ENCODE measurements at places on chromosomes 2 and 18. TPM values are rescaled to one million over a fixed set of nuclear protein-coding genes. Genes with fewer than 3 reads are reported as not detected.
A peak's percentile ranks its signal among the peaks of the same experiment; 100 is the strongest.

Gene SNED1
- total RNA-seq, result 44.7 TPM

Gene IL1RN
- total RNA-seq, result not detected

Gene ABCG5
- total RNA-seq, result not detected

Gene KCNK3
- not detected for total RNA-seq

Gene NGEF
- total RNA-seq, result not detected

Gene PAX3
- not detected for total RNA-seq

Gene IL1R2
- total RNA-seq, result not detected

Gene FER1L5
- not detected for total RNA-seq

Gene RGPD3
- 0.27 TPM for total RNA-seq

Gene MFSD6
- total RNA-seq, result 20.0 TPM

Gene CNGA3
- not detected for total RNA-seq

Gene DTNA
- total RNA-seq, result not detected

Gene TWIST2
- total RNA-seq, result not detected

Gene TUBB8B
- not detected for total RNA-seq

Gene C2orf74
- total RNA-seq, result 6.0 TPM

Gene PRKAG3
- not detected for total RNA-seq

Gene NR4A2
- 7.5 TPM for total RNA-seq

Gene HOXD11
- total RNA-seq, result not detected

DNA sequence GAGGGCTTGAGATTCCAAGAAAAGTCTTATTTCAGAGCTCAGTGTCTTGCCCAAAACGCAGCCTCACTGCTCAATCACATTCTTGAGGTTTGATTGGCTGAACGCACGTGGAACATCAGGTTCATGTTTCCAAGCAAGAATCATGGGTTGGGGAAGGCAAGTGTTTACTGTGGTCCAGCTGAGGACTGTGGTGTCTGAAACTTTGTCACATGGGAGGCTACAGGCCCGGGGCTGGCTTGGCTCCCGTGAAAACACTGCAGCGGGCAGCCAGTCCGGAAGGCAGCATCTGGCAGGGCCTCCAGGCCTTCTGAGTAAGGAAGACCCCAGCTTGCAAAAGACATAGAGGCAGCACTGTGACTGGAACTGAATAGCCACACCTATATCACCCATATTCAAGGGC, 84.7 kb downstream of the POLR1A start:
- DNase-seq, result no peak

DNA sequence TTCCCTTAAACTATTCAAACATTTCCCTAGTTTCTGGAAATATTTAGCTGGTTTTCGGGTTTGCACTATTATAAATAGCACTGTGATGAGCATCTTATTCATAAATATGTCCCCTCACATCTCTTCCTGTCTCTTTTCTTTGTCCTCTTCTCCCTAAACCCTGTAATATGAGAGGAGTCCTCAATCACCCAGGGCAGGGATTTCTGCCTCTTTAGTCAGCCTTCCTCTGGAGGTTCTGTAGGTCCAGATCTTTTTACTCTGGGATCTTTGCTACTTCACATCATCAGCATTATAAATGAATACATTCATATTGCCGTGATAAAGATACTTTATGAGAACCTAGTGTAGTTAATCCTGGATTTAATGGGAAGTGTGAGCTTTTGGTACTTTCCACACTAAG, 87.9 kb upstream of the TTN start:
- DNase-seq, result no peak

DNA sequence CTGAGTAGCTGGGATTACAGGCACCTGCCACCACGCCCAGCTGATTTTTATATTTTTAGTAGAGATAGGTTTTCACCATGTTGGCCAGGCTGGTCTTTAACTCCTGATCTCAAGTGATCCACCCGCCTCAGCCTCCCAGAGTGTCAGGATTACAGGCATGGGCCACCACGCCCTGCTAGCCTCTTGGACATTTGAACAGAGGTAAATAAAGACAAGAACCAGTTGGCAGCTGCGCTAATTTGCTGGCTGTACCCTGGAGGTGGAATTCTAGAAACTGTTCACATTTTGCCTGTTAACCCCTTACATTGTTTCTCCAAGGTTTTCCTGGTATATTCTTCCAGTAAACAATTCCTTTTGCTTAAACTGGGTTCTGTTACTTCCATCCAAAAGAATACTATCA, 132.9 kb downstream of the CDH2 start:
- no peak for DNase-seq

DNA sequence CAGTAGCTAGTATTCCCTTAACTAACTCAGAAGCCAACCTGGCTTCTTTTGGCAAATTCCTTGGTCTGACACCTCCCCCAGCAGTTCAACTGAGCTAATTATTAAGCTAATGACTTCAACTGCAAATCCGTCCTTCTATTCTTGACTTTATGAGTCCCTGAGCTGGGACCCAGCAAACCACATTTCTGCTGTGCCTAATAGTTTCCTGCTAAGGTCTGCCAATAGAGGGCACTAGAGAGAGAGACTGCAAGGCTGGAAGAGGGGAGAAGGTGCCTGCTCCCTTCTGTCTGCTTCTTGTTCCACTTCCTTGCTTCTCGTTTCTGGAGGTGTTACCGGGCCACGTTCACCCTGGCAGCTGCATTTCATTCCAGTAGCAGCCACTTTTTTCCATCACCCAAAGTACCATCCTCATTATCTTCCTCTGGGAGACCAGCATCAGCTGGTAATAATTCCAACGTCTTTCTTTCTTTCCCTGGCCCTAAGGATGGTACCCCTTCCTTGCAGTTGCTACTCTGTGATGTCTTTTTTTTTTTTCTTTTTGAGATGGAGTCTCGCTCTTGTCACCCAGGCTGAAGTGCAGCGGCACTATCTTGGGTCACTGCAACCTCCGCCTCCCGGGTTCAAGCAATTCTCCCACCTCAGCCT, 352.0 kb downstream of the TNS1 start:
- DNase-seq, result no peak

GRCh38 chr2:226623587-226624368, 175.8 kb downstream of the IRS1 start:
- DNase-seq, result no peak

DNA sequence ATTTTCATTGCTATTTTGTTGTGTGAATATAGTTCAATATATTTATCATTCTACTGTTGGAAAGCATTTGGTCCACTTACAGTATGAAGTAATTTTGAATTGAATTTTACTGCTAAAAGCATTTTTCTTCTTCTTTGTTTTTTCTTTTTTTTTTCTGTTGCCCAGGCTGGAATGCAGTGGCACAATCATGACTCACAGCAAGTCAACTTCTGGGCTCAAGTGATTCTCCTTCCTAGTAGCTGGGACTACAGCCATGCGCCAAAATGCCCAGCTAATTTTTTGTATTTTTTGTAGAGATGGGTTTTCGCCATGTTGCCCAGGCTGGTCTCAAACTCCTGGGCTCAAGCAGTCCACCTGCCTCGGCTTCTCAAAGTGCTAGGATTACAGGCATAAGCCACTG, 2.4 kb upstream of the ETAA1 start:
- no peak for DNase-seq

GRCh38 chr2:75524276-75524911, 36.3 kb downstream of the EVA1A start:
- DNase-seq, result no peak

DNA sequence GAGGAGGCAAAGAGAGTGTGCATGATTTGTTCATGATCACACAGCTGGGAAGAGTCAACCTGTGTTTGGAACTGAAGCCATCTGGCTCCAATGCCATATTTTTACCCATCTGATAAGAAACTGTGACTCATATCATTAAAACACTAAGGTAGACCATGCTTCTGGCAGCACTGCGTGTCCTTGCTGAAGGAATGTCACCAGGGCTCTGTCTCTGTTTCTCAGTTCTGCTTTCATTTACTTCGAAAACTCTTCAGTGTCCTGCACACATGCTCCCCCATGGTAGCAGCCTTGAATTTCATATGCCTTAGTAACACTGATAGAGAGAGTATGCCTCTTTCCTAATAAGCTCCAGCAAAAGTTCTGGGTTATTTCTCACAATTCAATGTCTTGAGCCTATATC, 830.4 kb downstream of the DCDC2C start:
- no peak for DNase-seq

DNA sequence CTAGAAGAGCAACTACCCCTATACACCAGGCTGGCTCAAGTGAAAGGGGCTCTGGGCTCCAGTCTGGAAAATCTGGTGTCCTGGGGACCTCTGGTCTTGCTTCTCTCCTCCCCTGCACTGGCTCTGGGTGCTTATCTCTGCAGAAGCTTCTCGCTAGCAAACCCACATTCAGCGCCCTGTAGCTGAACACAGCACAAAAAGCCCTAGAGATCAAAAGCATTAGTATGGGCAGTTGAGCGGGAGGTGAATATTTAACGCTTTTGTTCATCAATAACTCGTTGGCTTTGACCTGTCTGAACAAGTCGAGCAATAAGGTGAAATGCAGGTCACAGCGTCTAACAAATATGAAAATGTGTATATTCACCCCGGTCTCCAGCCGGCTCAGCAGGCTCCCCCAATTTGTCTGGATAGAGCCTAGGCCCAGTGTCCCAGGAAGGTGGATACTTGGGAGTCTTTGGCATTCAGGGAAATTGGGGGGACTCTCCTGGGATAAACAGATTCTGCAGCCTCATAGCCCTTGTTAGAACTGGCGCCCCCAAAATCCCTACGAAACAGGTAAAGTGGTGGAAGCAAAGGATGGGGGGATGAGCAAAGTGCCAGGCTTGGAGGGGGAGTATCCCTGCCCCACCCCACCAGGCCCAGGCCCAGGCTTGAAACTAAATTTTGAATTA, 2.5 kb upstream of the HOXD4 start:
- no peak for DNase-seq

GRCh38 chr2:206343816-206344215, 69.4 kb downstream of the ZDBF2 start:
- no peak for DNase-seq

GRCh38 chr2:18262601-18263000, 297.9 kb downstream of the RDH14 start:
- DNase-seq, result no peak

DNA sequence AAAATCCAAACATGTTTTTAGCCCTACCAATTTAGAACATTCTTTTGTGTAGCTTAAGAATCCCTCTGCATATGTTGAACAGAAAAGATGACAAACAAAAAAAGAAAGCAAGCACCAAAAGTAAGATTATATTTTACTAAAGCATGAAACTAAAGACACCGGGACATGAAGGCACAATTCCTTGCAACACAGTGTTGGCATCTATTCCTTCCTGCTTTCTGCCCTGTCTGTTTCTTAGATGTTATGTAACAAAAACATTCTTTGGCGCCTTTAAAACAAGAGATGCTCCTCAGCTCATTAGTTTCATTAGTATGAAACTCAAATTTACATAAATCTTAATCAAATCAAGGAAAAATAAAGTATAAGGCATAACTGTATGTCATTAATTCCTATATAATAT, 106.6 kb downstream of the TMEM131 start:
- DNase-seq, result no peak

DNA sequence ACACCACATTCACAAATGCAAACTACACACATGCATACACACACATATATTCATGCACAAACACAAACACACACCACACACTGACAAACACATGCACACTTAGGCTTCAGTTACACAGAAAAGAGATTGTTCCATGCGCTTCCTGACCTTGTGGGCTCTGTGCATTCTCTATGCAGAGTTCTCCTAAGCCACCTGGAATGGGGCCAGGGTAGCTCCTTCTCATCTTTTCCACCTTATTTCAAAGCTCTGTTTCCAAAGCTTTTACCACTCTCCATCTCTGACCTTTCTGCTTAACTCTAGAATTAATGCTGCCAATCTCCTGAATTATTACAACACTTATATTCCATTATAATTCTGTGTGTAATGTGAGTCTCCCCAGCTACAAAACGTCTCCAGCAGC, 522.3 kb upstream of the MYT1L start:
- no peak for DNase-seq

DNA sequence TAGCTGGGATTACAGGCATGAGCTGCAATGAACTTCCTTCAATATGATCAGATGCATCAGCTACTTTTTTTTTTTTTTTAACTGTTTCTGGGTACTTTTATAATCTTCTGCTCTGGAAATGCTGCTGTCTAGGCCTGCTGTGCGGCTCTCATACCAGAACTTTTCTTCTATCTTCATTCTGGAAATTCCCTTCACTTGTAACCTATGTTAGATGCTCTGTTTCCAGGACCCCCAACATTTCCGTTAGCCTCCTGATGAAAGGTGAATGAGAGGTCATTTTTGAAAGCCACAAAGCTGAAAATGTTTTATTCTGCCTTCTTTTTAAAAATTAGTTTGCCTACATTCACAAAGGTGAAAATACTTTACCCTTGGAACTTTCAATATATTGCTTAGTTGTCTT, 8.6 kb downstream of the AGFG1 start:
- DNase-seq, result no peak

DNA sequence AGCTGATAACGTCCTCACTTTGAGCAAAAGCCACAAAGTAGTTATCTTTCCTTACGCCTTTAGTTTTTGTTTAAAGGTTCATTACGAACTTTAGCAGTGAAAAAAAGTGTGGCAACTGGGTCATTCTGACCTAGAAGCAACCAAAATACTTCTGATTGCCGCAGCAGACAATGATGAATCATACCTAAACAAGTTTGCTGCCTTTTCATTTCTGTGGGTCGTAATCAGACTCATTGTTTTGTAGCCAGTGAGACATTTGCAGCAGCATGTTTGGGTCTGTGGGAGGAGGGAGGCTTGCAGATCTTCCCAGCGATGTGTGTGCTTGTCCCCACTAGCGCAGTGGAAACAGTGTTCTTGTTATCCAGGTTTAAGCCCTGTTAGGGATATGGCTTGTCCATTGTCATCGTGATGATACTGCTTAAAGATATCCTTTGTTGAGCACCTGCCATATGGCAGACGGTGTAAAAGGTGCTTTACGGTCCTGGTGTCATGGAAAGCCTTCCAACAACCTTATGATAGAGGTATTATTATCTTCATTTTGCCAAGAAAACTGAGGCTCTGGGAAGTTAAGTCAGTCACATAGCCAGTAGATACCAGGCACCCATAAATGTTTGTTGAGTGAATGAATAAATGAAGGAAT, 1.3 kb upstream of the GREB1 start:
- DNase-seq, result no peak

DNA sequence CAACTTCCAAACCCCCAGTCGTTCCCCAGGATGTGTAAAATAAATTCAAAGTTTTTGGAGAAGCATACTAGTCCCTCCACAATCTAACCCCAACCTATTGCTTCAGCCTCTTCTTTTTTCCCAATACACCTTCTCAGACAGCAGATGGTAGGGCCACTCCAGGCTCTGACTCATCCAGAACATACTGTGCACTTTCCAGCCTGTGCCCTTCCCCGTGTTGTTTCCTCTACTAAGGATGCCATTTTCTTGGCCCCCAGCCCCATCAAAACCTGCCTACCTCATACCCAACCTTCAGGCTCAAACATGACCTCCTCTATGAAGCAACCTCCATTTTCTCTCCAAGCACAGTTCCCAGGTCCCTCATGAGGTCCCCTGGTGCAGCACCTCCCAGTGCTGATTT, 669.3 kb downstream of the BCL11A start:
- no peak for DNase-seq

GRCh38 chr18:8496186-8496585, 113.1 kb upstream of the RAB12 start:
- DNase-seq, result no peak

GRCh38 chr18:48540251-48541025, 1.6 kb downstream of the CTIF start:
- DNase-seq, result peak; percentile 42

GRCh38 chr2:162967147-162967546, 128.6 kb upstream of the KCNH7 start:
- DNase-seq, result no peak

Measured in activated B cell treated with CpG ODN at 0.5 μM for 24 hours (primary cell).